ENCODE measurements at places on chromosomes 11 and 22.

DNA sequence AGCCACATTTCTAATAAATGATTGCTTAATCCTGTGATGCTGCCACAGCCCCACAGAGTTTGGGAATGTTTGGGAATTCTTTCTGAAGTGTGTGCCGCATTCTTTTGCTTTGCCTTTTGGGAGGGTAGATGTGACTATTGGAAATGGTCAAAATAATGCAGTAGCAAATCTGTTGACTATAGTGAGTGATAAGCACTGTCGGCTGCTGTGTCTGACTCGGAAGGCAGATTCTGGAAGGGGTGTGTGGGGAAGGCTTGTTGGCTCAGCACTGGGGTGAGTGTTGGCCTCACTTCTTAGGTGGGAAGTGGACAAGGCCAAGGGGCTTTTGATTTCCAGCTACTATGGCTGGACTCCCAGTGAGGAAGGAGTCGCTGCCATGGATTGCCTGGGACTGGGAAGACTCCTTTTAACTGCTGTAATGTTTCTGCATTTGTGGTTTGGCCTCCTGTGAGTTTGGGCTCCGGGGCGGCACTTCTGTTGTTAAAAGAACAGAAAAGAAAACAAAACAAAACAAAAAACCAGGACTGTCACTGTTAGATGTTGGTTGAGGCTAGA lies 20.1 kb downstream of the ZBTB16 start:
- no peak for DNase-seq

GRCh38 chr11:9787260-9787659 lies 123.4 kb downstream of the SWAP70 start:
- DNase-seq = no peak

GRCh38 chr11:31943056-31943780 lies 132.1 kb upstream of the PAX6 start:
- no peak for DNase-seq

GRCh38 chr11:107770551-107770951 lies 58.7 kb upstream of the SLN start:
- peak; percentile 16 for DNase-seq

- DNase-seq = no peak
These were observed 2.2 kb downstream of the NRXN2 start for GRCh38 chr11:64720640-64721358.

DNA sequence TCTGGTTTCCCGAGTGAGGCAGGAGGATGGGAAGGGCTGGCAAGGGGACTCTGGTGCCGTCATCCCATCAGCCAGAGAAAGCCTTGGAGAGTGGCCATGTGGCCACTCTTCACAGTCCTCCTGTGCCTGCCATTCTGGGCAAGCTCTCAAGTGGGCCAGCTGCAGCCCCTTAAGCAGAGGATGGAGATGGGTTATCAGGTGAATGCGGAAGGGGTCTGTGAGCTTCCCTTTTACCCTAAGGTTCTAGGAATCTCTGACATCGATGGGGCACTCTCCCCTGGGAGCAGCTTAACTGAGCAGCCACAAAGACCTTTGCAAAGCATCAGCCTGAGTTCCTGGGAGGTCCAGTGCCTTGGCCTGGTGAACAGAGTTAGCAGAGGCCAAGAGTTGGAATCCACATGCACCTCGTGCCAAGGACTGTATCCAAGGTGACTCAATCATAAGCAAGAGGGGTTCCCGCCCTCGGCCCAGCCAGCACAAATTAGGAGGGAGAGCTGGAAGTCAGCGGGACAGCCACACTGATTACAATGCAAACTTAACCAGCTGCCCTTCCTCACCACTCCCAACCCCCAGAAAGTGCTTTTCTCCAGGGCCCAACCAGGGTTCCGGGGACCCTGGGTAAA lies 193.6 kb downstream of the BUD13 start:
- DNase-seq = no peak

GRCh38 chr22:11598492-11599440 lies 3929.2 kb upstream of the OR11H1 start:
- DNase-seq = no peak

DNA sequence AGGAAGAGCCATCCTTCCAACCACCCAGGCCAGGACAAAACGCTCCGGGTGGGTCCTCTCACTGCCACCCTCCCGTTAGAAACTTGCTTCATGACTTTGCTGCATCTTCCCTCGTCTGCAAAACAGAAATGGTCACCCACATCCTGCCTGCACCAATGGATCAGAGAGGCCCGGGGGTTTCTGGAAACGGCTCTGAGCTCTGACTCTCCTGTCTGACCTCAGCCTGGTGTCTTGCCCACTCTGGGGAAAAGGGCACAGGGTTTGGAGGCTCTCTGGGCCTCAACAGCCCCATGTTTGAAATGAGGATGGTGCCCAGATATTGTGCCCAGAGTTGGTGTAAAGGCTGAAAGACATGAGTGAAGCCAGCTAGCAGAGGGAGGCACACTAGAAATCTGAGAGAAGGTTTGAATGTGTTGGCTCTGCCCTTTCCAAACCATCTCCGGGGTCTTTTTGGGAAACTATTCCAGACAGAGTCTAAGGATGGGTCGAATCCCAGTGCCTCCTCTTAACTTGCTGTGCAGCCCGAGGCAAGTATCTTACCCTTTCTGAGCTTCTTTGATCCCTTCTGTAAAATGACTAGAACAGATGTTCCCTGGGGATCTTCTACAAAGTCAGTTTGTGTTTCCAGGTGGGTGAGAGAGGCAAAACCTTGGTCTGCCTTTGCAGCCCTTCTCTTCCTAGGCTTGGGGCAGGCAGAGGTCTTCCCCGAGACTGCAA lies 2.1 kb downstream of the CRYBB3 start:
- no peak for DNase-seq

- DNase-seq = no peak
These were observed 78.3 kb upstream of the KCNQ1OT1 start for GRCh38 chr11:2777871-2778629.

- no peak for DNase-seq
These were observed 110.1 kb upstream of the LUZP2 start for GRCh38 chr11:24386546-24387397.

GRCh38 chr22:27557286-27558008 lies 244.1 kb downstream of the MN1 start:
- no peak for DNase-seq

DNA sequence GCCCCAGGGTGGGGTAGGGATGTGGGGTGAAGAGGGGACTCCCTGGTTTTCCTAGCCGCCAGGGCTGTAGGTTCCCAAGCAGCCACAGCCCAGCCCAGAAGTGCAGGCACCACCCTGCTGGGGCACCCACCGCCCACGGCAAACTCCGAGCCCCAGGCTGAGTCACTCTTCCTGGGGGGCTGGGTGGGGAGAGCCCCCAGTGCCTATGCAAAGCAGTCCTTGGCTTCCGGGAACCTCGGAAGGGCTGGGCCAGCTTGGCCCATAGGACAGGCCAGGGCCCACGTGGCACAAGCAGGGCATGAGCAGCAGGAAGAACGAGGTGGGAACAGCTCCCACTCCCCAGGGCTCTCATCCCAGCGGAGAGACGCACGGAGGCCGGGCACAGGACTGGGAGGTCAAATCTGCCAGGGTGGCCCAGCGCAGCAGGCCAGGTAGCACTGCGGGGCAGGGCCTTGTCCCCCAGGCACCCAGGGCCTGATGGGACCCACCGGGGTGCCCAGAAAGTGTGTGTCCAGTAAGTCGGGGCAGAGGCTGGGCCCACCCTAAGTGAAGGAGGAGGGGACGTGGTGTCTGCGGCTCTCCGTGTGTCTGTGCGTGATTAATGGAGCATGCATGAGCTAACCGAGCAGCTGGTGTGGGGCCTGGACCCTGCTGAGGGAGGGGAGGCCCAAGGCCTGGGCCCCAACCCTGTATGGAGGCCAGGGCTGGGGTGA lies 4.6 kb upstream of the IL17REL start:
- DNase-seq = peak; percentile 88

GRCh38 chr22:50396751-50397370 lies 53.7 kb downstream of the PPP6R2 start:
- DNase-seq = no peak

- no peak for DNase-seq
These were observed 216.4 kb downstream of the MN1 start for GRCh38 chr22:27585141-27585540.

DNA sequence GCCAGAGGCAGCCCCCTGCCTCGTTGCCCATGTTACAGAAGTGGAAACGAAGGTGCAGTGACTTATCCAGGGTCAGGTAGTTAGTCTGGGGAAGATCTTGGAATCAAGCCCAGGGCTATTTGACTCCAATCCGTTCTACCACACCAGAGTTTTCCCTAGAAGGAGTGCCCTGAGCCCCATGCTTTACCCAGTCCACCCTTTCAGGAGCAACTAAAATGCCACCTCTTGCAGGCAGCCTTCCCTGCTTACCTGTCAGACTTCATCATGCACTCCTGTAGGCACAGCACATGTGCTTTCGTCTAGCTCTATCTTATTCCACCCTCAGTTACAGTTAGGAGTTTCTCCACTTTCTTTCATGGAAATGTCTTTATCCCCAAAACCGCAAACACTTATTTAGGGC lies 80.2 kb downstream of the CHST1 start:
- no peak for DNase-seq

GRCh38 chr22:29396126-29396525 lies 7.8 kb upstream of the AP1B1 start:
- DNase-seq = no peak

DNA sequence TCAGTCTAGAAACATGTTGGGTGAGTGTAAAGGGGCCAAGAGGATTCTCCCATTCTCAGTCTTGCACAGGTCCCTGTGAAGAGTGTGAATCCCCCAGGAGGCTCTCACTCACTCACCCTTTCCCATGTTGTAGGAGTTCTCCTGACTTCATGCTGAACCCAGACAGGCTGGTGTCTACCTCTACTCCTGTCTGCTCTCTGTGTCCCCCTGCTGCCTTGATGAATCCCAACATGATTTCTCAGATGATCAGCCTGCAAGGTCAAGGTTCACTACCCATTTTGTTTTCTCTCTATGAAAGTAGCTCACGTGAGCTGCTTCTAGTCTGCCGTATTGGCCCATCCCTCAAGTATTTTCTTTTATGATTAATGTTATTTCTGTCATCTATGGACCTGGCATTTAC lies 500.6 kb downstream of the ETS1 start:
- DNase-seq = no peak

DNA sequence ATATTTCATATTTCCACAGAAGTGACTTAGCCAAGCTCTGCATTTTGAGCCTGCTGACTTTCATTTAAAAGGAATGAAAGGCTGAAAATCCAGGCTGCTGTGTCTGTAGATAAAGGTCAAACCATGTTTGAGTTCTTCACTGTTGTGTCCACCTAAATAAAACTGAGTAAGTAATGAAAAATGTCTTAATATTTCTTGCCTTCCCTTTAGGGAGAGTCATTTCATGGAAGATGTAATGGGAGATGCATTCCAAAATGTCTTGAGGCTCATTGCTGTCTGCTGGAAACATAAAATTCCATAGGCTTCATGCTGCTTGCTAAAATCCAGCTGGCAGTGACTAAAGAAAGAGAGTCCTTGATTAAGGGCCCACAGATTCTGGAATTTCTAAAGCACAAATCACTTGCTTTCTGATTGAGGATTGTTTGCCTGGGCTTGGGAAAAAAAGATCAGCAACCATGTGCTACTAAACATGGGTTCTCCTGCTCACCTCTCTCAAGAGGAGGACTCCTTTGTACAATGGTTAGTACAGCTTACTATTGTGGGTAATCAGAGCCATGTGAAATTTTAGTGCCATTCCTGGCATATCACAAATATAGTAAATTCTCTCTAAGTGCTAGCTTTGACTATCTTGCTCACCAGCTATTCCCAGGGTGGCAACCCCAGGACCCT lies 56.9 kb downstream of the PANX1 start:
- DNase-seq = no peak

DNA sequence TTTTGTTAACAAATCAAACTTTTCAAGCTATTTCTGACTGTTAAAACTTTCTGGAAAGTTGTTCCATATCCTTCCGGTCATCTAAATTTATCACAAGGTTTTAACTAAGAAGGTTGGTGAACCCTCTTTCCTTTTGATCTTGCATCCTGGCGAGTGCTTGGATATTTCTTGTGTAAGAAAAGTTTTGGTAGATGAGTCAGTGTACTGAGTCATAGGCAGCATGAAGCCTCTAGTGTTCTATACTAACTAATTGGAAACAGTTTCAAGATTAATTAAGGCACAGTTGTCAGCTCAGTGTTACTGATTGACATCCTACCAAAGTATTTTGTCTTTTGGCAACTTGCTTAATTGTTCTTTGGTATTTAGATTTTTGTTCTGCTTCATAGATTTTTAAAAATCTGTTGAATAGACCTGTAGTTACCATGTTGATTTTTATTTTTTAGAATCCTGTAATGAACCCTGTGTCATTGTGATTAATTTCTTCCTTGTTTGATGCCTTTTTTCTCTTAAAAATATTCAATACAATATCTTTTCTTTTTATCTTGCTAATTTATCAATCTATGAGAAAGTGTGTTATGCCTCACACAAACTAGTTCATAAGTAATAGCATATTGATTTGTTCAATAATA lies 38.0 kb downstream of the METTL15 start:
- DNase-seq = peak; percentile 8

DNA sequence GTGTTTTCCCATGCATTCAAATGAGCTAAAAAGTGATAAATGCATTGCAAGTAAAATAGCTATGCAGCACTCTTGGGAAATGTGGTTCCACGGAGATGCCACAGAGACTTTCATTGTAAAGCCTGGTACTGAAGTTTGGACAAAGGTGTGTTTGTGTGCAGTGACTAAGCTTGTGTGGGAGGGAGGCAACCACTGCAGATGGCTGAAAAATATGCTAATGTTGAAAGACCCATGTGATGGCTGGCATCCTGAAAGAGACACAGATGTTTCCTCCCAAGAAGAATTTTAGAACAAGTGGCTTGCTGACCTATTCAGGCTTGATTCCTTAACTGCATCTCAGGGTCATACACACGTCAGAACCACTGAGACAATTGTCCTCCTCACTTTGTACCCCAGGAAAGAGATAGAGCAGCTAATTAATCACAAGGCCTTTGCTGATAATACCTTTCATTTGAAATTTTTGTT lies 73.8 kb downstream of the FAM76B start:
- DNase-seq = peak; percentile 57

- DNase-seq = no peak
These were observed 1.2 kb downstream of the ARHGEF17 start for GRCh38 chr11:73308961-73309919.

GRCh38 chr11:116610190-116610589 lies 162.6 kb downstream of the BUD13 start:
- DNase-seq = no peak

DNA sequence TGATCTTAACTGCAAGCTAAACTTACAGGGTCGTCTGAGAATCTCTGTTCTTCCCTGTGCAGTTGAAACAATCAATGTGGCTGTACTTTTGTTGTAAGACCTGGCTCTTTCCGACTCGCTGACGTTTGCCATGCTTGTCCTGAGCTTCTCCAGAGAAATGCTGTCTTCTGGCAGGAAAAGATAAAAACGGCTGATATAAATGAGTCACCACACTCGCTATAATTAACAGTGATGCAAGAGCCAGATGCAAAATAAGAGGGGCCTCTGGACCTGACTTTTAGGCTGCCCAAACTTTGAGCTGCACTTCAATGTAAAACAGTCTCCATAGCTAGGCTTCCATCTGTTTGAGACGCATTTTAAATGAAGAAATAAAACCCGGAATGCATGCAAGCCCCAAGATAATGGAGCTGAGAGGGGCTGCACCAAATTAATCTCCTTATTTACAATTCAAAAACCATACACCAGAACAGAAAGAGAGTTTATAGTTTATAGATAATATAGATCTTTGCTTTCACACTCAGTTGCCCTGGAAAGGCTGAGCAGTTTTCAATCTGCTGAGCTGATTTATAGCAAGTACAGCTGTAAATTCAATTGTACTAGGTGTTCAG lies 48.5 kb downstream of the WT1 start:
- no peak for DNase-seq

Measured in activated CD4-positive, alpha-beta T cell treated with anti-CD3 and anti-CD28 coated beads, Interleukin-2, Interleukin-4, amounts not matched to agents 100 ng/mL and 50 ng/mL, durations not matched to agents 16 hours and 8 hours (primary cell).